ENCODE measurements at places on chromosomes 1 and 21.

DNA sequence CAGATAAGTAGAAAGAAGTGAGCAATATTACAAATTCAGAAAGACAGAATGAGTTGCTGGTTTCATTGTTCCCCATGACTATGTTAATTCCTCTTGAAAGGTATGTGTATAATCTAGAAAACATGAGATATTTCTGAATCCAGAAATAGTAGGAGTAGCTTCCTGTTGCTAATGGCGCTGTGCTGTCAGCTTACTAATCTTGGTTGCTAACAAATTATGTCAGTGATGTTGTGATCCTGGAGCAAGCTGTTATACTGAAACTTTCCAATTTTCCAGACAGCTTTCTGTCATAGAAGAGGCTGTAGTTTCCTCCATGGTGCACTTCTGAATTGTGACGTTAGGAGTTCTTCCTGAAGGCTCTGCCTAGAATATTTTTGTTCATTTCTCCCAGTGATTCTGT is 372.3 kb downstream of the USP25 start:
- DNase-seq = no peak

DNA sequence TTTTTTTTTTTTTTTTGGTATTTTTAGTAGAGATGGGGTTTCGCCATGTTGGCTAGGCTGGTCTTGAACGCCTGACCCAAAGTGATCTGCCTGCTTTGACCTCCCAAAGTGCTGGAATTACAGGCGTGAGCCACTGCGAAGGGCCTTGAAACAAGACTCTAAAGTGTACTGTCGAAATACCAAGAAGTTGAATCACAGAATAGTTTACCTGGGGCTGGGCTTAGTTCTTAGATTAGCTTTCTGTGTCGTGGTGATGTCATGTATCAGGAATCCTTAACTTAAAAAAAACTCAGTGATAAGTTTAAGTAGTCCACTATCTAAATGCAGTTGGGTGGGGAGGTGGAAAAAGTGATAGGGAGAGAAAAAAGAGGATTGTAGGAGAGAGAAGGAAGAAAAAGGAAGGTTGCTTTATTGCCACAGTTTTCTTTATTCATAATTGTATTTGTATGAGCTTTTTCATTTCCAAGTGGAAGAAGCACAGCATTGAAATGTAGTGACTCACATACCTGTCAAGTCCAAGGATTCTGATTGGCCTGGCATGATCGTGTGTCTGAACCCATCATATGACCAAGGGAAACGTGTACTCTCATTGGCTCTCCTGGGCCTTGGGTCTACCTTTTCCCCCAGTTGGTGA is 13.4 kb downstream of the ITSN1 start:
- peak; percentile 77 for DNase-seq

GRCh38 chr1:229953736-229954326 is 113.2 kb upstream of the GALNT2 start:
- no peak for DNase-seq

- DNase-seq = no peak
These were observed 156.7 kb downstream of the NR5A2 start for GRCh38 chr1:200184196-200184595.

DNA sequence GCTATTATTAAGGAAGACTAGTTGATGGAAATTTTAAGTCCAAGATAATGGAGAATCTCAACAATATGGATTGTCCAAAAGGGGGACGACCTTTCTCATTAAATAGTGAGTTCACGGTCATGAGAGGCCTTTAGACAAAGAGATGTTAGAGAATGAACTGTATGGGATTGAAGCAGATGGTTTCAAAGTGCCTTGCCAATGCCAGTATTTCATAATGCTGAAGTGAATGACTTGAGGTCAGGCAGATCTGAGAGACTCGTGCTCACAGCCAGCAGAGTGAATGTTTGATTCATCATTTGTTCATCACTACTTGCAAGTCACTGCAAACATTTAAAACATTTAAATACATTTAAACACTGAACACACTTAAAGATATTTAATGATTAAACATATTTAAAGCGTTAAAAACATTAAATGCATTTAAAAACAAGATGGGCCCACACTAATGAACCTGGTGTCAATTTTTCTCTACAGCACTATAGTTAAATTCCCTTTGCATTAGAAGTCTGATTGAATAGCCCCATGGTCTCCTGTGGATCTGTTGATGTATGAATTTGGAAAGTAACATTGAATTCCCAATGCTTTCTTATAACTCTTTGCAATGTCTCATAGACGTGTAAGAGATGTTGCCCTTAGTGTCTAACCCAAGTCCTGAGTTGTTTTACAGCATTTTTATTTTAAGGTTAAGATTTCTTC is 80.7 kb downstream of the TGFB2 start:
- DNase-seq = no peak

- no peak for DNase-seq
These were observed 44.1 kb upstream of the RGS21 start for GRCh38 chr1:192272732-192273131.

DNA sequence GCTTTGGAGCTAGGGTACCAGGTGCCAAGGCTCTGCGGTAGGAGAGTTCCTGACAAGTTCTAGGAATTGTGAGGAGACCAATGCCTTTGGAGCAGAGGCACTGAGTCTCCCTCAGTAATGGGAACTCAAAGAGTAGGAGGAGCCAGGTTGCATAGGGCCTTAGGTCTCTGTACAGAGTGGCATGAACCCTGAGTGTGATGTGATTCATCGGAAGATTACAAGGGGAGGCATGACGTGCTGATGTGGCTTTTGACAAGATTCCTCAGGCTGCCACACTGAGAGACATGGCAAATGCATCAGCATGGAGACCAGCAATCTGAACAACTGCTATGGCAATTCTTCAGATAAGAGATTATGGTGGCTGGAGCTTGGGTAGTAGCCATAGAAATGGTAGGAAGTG is 94.6 kb upstream of the SLC44A3 start:
- no peak for DNase-seq

- no peak for DNase-seq
These were observed 126.7 kb downstream of the EIF4G3 start for GRCh38 chr1:21050031-21050430.

DNA sequence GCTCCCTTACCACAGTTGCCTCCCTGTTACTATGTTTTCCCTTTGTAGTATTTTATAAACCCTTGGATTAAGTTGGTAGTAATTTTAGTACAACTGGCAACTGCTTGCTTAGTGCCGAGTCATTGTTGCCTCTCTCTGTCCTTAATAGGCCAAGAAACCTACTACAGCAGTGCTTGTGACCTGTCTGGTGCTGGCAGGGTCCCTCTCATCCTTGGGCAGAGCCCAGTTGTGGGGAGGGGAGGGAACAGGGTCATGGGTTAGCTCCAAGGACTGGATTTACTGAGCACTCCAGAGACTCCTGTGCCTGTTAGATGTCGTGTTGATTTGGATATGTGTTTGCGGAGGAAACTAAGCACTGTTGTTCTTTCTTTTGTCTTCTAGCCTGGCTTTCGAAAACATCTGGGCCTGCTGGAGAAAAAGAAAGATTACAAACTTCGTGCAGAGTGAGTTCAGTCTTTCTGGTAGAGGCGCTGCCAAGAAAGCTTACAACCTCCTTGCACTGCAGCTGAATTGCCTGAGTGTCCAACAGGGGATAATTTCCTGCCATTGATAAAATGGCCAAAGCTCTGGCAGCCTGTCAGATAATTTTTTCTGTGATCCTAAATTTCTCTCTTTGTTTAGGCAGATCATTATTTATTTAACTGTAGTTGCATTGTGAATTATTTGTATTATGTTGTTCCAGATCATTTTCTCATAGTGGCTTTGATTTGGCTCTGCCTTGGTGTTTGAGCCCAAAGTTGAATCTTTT is 3.6 kb downstream of the UTP11 start:
- no peak for DNase-seq

DNA sequence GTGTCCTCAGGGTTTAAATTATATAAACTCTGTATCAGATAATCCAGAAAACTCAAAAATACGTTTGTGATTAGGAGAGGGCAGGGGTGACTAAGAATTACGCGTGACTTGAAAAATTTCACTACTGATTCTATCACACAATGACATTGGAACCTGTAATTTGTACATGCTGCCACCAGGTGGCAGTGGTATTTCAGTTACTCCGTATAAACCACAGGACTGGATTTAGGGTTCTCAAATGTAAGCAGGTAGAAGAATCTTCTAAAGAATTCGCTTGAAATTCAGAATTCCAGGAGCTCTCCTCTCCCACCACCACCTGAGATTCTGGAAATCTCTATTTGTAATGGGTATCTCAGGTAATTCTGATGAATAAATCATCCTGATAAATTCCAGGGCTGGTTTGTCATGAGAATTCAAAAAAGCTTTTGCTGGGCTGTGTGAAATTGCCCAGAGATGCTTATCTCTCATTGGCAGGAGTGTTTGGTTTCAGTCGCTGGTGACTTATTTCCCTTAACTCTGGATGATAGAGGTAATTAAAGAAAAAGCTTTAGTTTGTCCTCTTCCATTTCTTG is 1.7 kb upstream of the KRTAP7-1 start:
- no peak for DNase-seq

GRCh38 chr1:92993581-92993980 is 32.3 kb upstream of the DIPK1A start:
- no peak for DNase-seq

- no peak for DNase-seq
These were observed 507.0 kb downstream of the AJAP1 start for GRCh38 chr1:5161372-5161771.

DNA sequence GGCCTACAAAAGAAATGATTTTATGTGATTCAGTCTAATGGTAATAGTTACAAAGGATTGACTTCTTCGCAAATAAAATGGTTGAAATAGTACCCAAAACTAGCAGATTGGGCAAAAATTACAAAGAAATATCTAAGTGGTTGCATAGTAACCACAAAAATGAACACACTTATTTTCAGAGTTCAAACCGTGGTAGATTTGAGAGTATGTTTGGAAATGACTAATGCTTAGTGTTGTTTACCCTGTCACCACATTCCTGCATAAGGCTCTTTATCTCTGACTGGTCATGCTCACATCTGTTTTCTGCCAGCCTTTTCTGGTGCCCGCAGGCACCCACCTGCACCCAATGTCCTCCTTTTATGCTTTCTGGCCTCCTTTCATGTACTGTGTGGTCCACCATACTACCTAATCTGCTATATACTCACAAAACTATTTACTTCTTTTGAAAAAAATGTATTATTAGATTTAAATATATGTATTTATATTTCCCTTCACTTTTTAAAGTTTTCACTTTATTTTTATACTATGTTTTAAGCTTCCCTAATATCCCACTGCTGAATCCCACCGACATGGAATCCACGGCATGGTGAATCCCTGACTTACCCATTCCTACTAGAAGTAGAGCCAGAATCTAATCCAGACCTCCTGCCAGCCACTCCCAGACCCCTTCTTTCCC is 30.3 kb downstream of the PTPRC start:
- DNase-seq = no peak

DNA sequence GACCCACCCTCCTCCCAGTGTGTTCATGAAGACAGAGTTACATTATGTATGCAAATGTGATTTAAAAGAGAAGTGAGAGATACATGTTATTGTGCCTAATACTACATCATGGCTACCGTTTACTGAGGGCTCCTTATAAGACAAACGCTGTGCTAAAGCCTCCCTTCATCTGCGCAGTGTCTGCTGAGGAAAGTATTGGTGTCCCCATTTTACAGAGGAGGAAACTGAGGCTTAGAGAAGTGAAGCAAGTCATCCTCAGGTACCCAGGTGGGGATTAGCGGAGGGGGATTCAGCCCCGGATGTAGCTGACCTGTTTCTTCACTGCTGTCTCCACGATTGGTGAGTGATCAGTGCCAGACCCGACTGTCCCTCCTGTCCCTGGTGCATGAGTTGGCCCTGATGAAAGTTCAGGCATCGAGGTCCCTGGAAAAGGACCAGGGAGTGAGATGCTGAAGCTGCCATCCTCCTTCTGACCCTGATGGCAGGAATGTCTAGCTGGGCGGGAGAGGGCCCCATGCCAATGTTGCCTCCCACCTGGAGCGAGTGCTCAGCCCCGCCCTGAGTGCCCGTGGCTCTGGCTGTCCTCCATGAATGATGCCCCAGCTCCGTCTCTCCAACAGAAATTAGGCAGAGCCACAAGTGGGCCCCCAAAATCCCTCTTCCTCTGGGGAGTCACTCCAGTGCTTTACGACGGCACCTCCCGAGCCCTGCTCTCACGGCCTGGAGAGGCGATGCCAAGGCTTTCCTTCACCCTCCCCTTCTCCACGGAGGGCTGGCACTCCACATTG is 204.7 kb downstream of the KAZN start:
- DNase-seq = no peak

All from Caco-2 (cell line).